ENCODE measurements at places on chromosomes 12 and 14.

GRCh38 chr12:26519462-26519861 lies 313.5 kb downstream of the ITPR2 start:
- H3K4me3 ChIP-seq = no peak overlapping the region
- no peaks in the 10 kb centered on the region for H3K27me3 ChIP-seq
- H3K27ac ChIP-seq = no peak overlapping the region
- DNase-seq = no peak

DNA sequence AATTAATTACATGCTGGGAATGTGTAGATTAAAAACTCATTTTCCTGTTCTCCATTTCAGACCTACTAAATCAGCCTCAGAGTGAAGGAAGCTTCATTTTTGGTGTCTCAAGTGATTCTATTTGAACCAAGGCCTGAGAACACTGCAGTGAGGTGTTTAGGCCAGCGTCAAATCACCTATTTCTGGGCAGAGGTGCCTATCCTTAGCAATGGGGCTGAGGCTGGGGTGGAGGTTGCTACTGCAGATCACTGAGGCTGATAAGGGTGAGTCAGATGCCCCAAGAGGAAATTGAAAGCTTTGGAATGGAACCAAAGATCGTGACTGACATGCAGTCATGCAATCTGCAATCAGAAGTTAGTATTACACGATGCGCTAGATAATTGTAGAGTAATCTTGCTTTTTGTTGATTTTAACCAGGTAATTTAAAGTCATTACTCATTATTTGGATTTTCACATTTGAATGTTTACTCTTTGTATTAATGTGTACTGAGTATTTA lies 4.4 kb downstream of the TXNRD1 start:
- peak overlapping the region; percentile 67 for H3K27ac ChIP-seq
- no peaks in the 10 kb centered on the region for H3K27me3 ChIP-seq
- DNase-seq = peak; percentile 8
- H3K4me3 ChIP-seq = peak overlapping the region; percentile 36
- peaks cover 19% of the 10 kb centered on the region for H3K4me1 ChIP-seq
- no peaks in the 10 kb centered on the region for H3K36me3 ChIP-seq

DNA sequence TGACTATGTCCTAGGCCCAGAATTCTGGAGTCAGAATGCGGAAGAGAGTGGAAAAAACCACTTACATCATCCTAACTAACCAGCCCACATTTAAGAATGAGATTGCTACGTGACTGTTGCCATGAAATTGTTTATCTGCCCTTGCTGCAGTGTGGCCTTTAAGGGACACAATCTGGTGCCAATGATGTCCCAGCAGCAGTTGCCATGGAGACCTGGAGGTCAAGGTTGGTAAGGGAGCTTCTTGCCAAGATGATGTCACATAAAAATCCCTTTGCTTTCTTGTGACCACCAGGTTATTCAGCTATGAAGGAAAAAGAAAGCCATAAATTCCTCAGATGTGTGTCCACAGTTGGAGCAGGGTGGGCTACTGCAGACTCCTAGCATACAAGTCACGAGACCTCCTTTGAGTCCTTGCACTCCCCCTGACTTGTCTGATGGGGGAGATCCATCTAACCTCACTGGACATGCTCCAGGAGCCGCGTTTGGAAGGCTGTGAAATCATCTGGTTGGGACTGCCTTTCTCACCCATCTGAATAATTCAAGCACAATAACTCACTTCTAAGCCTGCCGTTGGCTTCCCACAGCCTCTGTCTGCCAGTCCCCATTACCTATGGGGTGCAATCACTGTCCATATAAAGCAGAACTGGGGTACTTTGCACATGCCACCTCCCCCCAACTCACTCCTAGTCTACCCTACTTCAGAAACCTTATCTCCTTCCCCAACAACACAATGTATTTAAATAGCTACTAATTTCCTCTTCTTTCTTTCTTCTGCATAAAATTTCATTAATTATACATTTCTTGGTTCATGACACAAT lies 165.6 kb downstream of the ZFP36L1 start:
- peak overlapping the region; percentile 20 for H3K27ac ChIP-seq
- no peaks in the 10 kb centered on the region for H3K27me3 ChIP-seq
- peaks cover 3% of the 10 kb centered on the region for H3K36me3 ChIP-seq
- no peak for DNase-seq
- H3K4me1 ChIP-seq = peaks cover 53% of the 10 kb centered on the region

GRCh38 chr12:109735051-109735521 lies 21.5 kb downstream of the FAM222A start:
- H3K27me3 ChIP-seq = peaks cover 21% of the 10 kb centered on the region
- no peak for DNase-seq
- no peaks in the 10 kb centered on the region for H3K36me3 ChIP-seq
- H3K4me3 ChIP-seq = no peak overlapping the region
- H3K27ac ChIP-seq = no peak overlapping the region

DNA sequence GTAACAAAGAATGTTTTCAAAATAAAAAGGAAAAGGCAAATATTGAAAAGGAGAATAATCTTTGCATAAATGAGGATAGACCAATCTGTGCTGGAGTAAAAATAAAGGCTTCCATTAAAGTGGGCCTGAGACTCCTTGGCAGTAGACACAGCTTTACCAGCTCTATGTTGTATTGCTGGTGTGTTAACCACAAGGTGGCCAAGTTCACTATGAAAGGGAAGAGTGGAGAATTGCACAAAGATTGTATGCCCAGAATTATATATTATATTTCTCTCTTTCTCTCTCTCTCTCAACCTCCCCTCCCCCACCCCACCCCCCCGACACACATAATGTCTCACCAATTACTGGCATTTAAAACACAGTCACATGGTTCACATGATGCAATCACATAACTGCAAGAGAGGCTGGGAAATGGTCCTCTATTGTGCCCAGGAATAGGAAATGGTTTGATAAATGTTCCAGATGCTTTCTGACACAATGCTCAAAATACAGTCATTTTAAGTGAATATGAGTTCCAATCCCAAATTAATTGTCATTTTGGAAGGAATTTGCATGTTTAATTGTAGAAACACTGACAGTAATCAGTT lies 222.6 kb upstream of the SYT1 start:
- H3K27me3 ChIP-seq = no peaks in the 10 kb centered on the region
- DNase-seq = no peak
- no peaks in the 10 kb centered on the region for H3K36me3 ChIP-seq

GRCh38 chr12:107544937-107545336 lies 140.7 kb upstream of the PWP1 start:
- no peak overlapping the region for H3K4me3 ChIP-seq
- H3K4me1 ChIP-seq = peaks cover 6% of the 10 kb centered on the region
- no peak overlapping the region for H3K27ac ChIP-seq
- DNase-seq = no peak
- H3K36me3 ChIP-seq = peaks cover 8% of the 10 kb centered on the region

DNA sequence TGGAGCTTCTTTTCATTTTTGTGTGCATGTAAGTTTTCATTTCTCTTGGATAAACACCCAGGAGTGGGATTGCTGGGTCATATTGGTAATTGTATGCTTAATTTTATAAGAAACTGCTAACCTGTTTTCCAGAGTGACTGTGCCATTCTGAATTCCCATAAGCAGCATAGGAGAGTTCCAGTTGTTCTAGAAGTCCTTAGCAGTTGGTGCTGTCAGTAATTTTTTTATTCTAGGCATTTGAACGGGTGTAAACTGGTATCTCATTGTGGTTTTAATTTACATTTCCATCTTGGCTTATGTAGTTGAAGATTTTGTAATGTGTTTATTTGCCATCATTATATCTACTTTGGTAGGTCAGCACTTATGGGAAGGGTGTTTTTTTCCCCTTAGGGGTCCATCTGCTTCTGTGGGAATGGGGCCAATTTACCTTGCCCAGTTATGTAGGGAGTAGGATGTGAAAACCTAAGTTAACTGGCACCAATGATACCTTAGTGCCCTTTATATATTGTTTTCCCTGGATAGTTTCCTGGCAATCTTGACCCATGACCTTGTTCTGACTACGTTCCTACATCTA lies 202.9 kb downstream of the AKAP6 start:
- H3K36me3 ChIP-seq = no peaks in the 10 kb centered on the region
- H3K27me3 ChIP-seq = no peaks in the 10 kb centered on the region
- H3K4me3 ChIP-seq = no peak overlapping the region
- no peak overlapping the region for H3K27ac ChIP-seq
- no peaks in the 10 kb centered on the region for H3K4me1 ChIP-seq

GRCh38 chr12:112978163-112979040 lies at the start of gene OAS2:
TSS of gene OAS2 (plus strand) at chr12:112978519. CDS start at chr12:112978609, 90 bp downstream.
- H3K4me3 ChIP-seq = peak within 1 kb of the TSS; percentile 98
- no peaks in the 10 kb centered on the region for H3K27me3 ChIP-seq
- H3K36me3 ChIP-seq = peaks cover 24% of the 10 kb centered on the region

GRCh38 chr14:99655521-99655920 lies 10.6 kb downstream of the HHIPL1 start:
- H3K27me3 ChIP-seq = peaks cover 67% of the 10 kb centered on the region
- no peak for DNase-seq
- no peaks in the 10 kb centered on the region for H3K36me3 ChIP-seq
- H3K4me3 ChIP-seq = no peak overlapping the region

DNA sequence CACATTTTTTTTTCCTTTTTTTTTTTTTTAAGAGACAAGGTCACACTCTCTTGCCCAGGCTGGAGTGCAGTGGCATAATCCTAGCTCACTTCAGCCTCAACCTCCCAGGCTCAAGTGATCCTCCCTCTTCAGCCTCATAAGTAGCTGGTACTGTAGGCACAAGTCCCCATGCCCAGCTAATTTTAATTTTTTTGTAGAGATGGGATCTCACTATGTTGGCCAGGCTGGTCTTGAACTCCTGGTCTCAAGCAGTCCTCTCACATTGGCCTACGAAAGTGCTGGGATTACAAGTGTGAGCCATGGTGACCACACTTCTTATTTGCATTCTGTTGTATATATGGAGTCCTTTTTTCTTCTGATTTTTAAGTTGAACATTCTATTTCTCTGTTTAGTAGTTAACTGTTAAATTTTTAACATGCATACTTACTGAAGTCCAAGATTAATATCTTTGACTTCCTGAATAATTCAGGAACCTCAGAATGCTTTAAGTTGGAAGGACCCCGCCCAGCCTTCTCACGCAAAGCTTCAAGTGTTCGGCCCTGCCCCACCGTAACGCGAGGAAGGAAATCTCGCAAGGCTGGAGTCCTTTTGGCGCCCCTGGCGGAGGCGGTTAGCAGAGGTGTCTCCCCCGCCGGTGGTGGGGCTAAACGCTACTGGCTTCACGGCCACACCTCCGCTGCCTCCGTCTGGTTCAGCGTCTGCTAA lies 21.6 kb downstream of the SPATS2 start:
- H3K27me3 ChIP-seq = no peaks in the 10 kb centered on the region
- no peak overlapping the region for H3K27ac ChIP-seq
- DNase-seq = peak; percentile 37

DNA sequence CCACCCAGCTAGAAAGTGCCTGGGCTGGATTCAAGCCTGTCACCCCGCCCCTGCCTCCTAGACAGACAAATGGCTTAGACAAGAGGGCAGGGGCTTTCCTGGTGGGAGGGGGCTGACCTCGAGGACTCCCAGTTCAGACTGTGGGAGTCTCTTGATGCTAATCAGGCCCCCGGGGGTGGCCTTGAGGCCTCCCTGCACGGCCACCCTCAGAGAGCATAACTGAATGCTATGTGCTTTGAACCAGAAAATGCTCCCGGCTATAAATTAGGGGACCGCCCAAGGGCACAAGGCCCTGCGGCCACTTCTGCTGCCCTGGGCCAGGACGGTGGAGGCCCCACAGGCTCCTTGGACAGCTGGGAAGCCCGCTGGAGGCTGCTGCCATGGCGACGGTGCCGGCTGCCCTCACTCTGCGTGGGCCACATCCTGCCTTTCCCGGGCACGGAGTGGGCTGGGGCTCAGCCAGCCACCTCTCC lies 111.0 kb upstream of the NCOR2 start:
- peaks cover 4% of the 10 kb centered on the region for H3K36me3 ChIP-seq
- H3K27ac ChIP-seq = no peak overlapping the region
- DNase-seq = no peak
- peaks cover 53% of the 10 kb centered on the region for H3K4me1 ChIP-seq
- no peaks in the 10 kb centered on the region for H3K27me3 ChIP-seq

GRCh38 chr12:103729499-103729898 lies 111.5 kb downstream of the NT5DC3 start:
- H3K4me1 ChIP-seq = no peaks in the 10 kb centered on the region
- no peaks in the 10 kb centered on the region for H3K27me3 ChIP-seq
- no peak for DNase-seq
- H3K27ac ChIP-seq = no peak overlapping the region
- H3K36me3 ChIP-seq = no peaks in the 10 kb centered on the region

DNA sequence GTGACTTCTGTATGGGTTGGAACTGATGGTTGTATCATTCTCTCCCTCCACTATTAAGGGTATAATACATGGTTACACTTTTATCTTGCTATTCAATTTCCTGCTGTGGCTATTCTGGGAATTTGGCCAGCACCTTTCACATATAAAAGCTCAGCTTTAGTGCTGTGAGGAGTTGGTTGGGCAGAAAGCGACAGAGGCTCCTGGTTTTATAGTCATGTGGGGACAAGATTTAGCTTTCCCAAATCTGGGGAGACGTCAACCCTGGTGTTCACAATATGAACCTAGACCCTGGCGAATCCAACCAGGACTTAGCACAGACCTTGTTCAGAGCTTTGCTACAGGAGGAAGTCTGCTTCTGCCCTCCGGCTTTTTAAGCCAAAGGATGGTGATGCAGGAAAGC lies 36.5 kb downstream of the FOS start:
- H3K36me3 ChIP-seq = no peaks in the 10 kb centered on the region
- H3K27ac ChIP-seq = no peak overlapping the region
- H3K4me1 ChIP-seq = peaks cover 11% of the 10 kb centered on the region
- H3K4me3 ChIP-seq = no peak overlapping the region

Measured in stimulated activated naive B cell treated with anti-CD40 and anti-IgM and Interleukin-4, amounts not matched to agents 10 μg/mL and 1 μg/mL and 100 μg/mL, for 72 hours (primary cell).